Posterior cingulate gyrus (tissue), 11 donors: ENCODE measurements at places on chromosomes 5 and 9.
A peak's percentile ranks its signal among the peaks of the same experiment; 100 is the strongest.

- DNase-seq: peak; percentile 80
These were observed 24.6 kb downstream of the GFPT2 start for GRCh38 chr5:180328296-180329137.

DNA sequence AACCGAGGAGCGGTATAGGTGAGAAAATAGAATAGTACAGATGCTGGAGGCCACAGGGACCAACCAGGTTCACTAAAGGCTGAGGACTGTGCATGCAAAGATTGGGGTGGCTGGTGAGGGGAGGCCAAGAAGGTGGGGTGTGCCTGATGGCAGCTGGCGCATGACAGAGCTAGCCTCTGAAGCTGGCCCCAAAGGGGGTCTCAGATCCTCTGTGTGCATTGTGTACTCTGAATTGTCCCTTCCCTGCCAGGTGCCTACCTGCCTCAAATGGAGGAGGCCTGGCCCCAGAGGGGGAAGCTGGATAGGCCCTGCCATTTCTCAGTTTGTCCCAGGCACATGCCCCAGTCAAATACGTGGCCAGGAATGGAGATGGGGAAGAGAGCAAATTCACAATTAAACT, 63.1 kb downstream of the CRB2 start:
- no peak for DNase-seq

DNA sequence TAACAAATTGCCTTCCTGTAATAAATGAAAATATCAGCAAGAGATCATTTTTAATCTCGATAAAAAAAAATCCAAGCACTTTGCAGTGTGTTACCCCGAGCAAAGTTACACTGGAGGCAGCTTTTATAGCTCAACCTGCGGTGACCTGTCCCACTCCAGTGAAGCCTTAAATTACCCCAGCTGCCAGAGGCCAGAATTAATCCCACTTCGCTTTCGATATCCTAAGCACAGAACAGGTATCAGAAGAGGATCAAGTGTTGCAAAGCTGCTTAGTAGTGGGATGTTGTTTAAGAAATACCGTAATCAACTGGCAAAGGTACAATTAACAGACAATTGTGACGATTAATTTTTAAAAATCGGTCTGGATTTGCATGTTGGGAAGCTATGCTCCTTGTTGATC, 314.0 kb downstream of the AGTPBP1 start:
- no peak for DNase-seq

GRCh38 chr9:18706648-18707047, 232.7 kb downstream of the ADAMTSL1 start:
- DNase-seq: no peak

DNA sequence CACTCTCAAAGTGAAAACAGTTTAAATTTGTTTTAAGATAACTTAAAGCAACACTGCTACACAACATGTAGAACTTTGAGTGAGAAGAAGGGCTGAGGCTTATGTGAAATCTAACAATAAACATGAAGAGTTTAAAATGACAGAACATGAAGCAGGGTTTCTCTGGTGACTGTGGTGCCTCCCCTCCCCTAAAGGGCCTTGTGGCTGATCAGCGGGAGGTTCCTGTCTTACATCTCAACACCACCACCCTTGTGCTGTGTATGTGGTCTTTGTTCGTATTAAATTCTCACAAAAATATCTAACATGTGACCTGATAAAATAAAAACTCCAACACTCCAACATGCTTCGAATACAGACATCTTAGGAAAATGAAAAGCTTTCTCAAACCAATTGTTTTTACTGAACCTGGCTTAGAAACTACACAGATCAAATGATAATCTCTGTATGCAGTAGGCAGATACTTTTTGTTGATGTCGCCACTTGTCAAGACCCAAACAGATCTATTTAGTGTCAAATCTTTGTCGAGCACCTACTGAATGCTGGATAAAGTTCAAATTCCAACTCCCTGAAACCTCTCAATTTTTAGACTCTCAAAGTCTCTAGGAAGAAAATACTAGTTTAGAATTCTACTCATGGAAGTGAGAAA, 9.9 kb upstream of the IQGAP2 start:
- no peak for DNase-seq

- DNase-seq: no peak
These were observed 265.4 kb downstream of the DTWD2 start for GRCh38 chr5:118723021-118723338.

GRCh38 chr5:63655043-63655442, 307.2 kb downstream of the HTR1A start:
- no peak for DNase-seq

DNA sequence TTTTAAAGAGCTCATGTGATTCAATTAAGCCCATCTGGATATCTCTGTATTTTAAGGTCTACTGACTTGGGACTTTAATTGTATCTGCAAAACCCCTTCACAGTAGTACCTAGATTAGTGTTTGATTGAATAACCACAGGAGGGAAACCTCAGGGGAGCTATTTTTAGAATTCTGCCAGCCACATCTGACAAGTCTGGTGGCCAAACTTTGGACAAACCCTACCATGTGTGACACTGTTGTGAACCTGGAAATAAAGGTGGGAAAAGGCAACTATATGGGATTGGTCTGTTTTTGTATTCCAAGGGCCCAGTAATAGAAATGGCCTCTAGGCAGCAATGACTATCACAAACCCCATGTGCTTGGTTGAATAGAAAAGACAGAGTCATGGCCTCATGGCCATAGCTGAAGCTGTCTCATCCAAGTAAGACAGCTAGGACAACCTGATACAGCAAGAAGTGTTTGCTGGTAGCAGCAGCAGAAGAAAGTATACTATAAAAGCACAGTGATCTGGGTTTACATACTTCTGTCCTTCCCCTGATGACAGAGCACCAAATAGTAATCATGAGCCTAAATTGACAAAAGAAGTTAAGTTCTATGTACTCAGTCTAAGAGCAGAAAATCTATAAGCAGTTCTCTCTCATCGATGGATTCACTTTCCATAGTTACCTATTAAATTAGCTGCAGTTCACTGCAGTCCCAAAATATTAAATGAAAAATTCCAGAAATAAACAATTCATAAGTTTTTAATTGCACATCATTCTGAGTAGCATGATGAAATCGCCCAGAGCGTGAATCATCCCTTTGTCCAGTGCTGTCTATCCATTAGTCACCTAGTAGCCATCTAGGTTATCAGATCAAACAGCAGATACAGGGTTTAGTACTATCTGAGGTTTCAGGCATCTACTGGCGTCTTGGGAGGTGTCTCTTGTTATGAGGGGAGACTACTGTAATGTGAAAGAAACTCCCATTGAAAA, 189.8 kb downstream of the ARHGAP26 start:
- DNase-seq: no peak

GRCh38 chr9:135515083-135515951, 5.9 kb upstream of the LCN1 start:
- no peak for DNase-seq

DNA sequence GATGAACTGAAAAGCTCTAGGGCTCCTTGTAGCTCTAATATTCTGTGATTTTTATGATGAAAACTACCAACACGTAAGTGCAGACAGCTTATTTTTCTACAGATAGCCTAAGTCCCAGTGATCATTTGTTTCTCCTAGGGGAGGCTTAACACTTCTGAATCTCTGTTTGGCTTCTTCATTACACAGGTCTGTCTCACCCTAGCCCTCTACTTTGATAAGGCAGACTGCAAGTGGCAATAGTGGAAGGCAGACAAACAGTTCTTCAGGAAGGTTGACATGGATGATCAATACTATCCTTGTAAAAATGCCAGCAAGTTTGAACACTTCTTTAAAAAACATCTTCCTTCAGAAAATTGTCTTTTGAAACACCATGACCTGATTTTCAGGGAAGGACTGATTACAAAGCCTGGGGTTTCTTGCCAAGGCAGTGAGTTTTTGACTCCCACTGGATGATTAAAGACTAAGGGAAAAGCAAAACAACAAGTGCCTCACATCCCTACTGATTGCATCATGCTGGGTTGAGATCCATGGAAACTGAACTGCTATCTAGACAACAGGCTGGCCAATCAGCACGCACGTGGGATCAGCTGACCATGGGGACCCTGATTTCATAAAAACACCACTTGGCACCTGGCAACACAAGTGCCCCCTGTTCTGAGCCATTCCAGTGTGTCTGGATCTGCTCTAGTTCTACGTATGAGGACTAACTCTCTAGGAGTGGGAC, 212.2 kb downstream of the SMARCA2 start:
- DNase-seq: no peak

DNA sequence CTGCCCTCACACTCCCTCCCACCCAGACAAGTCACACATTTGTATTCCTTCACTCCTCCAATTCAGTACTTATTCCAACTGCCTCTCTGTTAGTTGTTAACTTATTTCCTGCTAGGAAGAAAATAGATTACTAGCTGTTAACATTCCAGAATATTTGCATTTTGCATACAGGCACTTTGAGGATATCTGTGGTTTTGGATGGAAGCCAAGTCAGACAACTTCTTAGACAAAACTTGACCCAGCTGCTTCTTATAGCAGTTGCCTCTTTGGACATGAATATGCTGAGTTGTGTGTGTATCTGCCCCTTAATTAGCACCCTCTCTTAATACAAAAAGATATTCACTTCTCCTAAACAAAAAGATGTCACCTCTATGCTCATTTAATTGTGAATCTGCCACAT, 1280.6 kb upstream of the ACO1 start:
- DNase-seq: no peak

GRCh38 chr9:121736934-121737462, 85.6 kb downstream of the DAB2IP start:
- DNase-seq: no peak

DNA sequence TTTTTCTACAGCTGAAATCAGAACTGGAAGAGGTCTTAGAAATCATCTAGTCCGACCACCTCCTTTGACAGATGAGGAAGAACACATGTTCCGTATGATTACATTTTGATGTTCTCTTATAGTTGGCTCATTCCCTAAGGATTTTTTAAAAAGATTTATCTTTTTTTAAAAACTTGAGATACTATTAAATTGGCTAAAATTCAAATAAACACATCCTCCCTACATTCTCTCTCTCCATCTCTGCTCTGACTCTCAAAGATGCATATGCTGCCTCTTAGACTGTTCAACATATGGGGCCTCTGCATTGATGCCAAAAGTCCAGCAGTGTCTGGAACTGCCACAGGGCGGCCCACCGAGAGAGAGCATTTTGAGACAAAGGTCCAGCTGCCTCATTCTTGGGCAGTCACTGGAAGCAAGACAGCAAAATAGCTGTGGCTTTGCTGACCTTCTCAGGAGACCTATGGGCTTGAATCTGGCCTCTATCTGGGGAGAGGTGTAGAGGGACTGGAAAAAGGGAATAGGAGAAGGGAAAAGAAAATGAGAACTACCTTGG, 12.8 kb upstream of the TSSK1B start:
- DNase-seq: no peak

- DNase-seq: no peak
These were observed 71.4 kb downstream of the DCP2 start for GRCh38 chr5:113047733-113048652.

- no peak for DNase-seq
These were observed 1022.3 kb downstream of the EFNA5 start for GRCh38 chr5:106648401-106648800.

DNA sequence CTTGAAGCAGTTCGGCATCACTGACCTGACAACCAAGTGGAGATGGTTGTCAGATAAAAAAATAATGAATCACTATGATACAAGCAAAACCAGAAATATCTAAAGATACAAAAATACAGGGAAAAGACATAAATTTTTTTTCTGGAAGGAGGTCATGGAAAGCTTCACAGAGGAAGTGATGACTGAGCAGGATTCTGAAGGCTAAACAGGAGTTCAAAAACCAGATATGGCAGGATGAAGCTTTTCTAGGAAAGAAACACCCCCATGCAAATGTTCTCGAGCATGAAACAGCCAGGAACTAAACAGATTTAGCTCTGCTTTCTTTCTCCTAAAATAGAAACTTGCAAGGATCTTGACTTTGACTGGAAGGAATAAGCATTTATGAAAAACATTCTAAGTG, 60.7 kb upstream of the IFNE start:
- no peak for DNase-seq

DNA sequence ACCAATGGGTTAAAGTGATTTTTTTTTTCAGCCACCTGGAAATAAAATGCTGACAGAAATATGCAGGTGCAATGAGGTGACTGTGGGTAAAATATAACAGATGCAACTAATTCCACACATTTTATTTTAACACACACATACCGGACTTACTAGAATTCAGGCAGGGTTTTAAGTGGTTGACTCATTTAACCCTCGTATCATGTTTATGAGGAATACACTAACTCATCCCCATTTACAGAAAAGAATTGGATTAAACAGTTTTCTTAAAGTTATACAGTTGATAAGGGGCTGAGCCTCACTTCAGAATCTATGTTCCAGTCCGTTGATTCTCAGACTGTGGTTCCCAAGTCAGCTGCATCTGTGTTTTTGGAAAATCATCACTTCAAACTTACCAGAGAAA, 207.5 kb downstream of the CHSY3 start:
- no peak for DNase-seq

GRCh38 chr5:161058781-161059180, 206.8 kb upstream of the ATP10B start:
- no peak for DNase-seq
